Prostate gland (tissue), 2 donors: ENCODE measurements at places on chromosomes 7 and 10. TPM values are rescaled to one million over a fixed set of nuclear protein-coding genes. Genes with fewer than 3 reads are reported as not detected.

- no peak for DNase-seq
Measured at GRCh38 chr7:73342645-73343044, 14.7 kb downstream of the FKBP6 start.

- DNase-seq, result no peak
Measured at GRCh38 chr7:28787106-28787505, 171.0 kb downstream of the TRIL start.

- DNase-seq, result no peak
Measured at GRCh38 chr10:114902151-114902550, 35.8 kb upstream of the TRUB1 start.

The MSS51 gene
- total RNA-seq, result 2.2 TPM

The CALCR gene
- not detected for total RNA-seq

DNA sequence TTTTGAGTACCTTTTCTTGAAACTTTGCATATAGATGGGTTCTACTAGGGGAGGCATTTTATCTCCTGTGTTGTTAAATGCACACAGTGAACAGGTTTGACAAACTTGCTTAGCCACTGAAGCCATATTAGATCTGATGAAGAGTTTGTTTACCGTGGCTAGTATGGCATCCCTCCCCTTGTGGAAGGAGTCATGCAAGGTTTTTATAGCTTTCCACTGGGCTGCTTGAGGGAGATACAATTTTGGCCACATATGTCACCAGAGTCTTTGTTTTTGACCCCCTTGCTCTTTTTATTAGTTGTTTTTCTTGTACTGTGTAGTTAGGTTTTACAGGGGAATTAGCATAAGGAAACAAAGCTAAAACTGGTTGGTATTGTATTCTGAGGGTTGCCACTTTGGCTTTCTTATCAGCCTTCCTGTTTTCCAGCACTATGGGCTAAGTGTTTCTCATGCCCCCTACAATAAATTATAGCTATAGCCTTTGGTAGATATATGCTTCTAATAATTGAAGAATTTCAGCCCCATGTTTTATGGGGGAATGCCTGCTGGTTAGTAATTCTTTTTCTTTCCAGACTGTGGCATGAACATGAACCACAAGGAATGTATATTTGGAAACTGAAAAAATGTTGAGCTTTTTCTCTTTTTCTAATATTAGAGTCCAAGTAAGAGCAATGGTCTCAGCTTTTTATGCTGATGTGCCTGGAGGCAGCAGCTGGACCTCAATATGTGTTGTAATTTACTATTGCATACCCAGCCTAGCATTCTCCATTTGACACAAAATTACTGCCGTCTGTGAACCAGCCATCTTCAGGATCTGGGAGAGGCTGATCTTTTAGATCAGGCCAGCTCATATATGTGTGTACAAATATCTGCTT lies 18.4 kb upstream of the STEAP2 start:
- DNase-seq, result no peak

DNA sequence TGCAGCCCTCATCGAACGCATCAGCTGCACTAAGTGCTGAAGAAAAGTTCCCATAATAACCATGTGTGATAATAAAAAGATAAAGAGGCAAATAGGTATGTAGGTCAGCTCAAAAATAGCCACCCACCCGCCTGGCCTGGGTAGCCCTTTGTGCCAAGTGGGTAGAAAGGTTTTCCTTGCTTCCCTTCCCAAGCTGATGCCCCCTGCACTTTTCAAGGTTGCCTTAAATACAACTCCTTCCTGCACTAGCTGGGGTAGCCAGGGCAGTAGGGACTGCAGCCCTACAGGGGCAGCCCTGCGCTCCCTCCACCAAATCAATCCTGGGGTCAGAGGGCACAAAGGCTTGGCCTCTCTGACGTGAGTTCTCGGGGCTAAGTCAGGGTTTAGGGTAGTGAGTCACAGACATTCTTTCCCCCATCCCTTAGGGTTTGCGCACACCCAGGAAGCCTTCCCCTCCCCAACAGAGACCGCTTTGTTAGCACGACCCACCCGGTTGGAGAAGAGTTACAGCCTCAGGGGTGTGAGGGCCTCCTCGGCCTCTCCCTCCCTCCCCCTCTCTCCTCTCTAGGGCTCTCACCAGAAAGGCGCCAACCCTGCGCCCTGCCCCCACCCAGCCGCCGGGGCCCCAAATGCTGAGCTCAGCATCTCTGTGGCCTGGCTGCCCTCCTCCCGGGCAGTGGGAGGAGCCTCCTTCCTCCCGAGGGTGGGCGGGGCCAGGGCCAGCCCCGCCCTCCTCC lies 13.3 kb upstream of the DDIT4 start:
- DNase-seq, result peak; percentile 64

DNA sequence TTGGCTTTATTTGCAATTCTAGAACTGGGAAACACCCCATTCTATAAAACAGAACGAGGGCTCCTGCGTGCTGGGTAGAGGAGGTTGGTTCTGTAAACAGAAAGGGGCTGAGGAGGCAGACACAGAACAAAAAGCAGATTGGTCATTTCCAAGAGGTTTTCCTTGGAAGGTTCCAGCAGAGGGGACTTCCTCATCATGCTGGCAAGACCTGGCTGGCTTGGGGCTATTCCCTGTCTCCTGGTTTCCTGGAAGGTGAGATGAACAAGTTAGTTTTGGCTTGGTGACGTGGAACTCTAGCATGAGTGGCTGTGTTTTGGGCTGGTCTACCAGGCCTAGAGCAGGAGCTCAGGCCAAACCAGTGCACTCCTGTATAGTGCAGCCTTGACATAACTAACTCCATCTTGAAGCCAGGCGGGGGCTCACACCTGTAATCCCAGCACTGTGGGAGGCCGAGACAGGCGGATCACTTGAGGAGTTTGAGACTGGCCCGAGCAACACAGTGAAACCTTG lies 26.1 kb upstream of the DNAJB6 start:
- DNase-seq, result no peak

- no peak for DNase-seq
Measured at GRCh38 chr10:70907637-70908405, 19.5 kb upstream of the PCBD1 start.
